ENCODE measurements at places on chromosomes 5 and 9.

DNA sequence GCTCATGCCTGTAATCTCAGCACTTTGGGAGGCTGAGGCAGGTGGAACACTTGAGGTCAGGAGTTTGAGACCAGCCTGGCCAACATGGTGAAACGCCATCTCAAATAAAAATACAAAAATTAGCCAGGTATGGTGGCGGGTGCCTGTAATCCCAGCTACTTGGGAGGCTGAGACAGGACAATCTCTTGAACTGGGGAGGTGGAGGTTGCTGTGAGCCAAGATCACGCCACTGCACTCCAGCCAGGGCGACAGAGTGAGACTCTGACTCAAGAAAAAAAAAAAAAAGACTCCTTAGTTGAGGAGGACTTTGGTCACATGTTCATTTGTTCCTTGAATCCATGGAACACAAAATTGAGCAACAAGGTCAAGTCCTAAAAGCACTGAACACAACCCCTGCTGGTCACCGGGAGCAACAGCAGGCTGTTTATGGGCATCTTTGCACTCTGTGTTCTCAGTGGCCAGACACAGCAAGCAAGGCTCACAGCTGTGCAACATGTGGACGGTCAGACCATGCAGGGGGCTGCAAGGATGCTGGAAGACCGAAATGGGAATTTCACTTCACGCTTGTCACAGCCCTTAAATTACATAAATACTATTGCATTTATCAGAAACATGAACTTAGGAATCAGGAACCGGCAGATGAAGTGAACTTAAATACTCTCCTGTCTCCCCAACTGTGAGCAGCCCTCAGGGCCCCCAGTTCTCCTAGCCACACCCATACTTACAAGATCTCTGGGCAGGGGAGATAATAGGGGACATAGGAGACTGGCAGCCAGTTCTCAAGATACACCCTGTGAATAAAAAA is 2.8 kb downstream of the GBGT1 start:
- no peak for DNase-seq

- DNase-seq, result peak; percentile 54
Measured at GRCh38 chr5:79261897-79262296, 26.0 kb downstream of the JMY start.

DNA sequence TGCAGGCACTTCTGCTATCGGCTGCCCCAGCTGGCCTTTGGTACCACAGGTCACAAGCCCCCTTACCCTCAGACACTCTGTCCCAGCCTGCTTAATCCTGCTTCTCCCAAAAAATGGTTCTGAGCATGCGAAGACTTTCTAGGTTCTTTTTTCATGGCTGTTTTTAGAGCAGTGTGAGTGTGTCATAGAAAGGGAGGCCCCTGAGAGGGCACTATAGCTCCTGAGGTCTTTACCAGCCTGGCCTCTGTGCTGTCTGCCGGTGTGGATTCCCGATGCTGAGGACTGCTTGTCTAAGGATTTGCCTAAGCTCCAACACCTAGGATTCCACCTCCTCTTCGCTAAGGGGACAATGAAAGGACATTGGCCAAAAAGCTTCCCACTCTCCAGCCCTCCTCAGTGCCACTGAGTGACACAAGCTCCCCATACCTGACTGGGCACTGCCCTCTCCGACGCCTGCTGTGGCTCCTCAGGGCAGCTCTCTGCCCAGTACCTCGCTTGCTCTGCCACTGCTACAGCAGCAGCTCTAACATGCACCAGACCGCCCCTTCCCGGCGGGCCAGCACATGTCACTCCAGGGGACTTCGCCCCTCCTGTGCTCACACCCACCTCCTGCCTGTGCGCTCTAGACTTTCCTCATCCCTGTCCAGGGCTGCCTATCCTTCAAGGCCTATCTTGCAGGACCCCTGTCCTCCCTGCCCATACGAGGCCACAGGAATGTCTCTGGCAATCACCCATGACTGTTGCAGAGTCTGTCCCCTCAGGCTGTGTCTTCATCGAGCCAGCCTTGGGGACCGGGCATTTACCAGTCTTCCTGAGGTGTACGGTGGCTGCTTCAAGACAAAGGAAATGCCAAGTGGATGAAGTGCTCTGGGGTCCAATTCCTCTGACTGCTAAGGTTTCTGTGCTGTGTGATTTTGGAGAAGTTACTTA is 21.0 kb downstream of the MACROH2A1 start:
- no peak for DNase-seq

DNA sequence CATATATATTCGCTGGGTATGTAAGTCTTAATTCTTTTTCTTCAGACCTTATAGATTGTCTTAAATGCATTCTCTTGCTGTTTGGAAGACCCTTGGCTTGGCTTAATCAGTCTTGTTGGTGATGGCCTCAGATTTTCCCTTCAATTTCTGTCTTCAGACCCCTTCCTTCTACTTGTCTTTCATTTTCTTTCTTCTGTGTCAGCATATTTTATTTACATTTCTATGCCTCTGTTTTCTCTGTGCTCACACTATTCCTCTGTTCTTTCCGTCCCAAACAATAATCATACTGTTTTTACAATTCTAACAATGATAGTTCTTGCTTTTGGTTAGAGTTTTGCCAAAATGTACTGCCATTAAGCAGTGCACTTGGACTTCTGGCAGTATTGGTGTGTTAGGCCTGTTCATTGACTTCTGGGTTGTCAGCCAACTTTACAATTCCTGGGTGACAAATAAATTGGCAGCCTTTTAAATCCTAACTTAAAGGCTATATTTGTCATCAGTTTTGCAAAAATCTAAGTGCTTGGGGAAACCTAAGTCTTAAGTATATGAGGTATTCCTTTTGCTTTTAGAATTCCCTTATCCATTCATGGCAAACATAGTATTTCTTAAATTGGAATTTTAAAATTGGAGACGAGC is 8.0 kb downstream of the SRFBP1 start:
- no peak for DNase-seq

DNA sequence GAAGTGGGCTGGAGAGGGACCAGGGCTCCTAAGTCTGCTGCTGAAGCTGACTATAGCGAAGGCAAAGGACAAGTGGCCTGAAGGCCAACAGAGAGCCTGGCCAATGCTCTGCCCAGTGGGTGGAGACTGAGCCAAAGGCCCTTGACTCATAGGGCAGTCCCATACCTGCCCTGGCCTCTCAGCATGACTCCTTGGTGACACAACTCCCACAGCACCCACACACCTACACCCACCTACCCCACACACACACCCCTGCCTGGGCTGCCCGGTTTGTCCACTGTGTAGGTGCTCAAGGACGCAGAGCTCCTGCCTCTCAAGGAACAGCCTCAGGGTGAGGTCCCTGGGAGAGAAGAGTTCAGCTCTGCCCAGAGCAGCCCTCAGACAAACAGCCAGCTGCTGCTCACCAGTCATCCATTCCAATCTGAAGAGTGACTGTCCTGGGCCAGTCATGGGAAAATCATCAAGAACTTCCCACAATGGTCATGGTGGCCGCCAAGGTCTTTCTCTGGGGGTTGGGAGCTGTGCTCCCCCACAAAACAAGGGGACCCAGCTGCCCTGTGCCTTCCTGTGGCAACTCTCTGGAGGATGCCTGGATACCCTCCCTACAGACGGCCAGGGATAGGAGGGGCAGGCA is 5.0 kb downstream of the TNIP1 start:
- DNase-seq, result no peak

- no peak for DNase-seq
Measured at GRCh38 chr9:75891771-75892215, 1.3 kb downstream of the PCSK5 start.

DNA sequence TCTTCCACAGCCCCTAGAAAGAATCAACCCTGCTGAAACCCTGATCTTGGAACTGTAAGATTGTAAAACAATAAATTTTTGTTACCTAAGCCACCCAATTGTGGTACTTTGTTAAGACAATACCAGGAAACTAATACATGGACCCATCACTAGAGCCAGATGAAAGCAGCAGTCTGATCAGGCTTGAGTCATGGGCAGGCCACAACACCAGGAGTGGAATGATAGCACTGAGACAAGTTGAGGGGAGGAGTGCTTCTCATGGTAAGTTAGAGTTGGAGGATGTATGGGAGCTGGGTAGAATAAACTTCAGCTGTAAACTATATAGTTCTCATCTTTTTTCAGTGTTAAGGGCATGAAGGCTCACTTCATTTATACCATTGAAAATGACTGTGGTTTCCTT is 164.4 kb upstream of the OR13F1 start:
- no peak for DNase-seq

DNA sequence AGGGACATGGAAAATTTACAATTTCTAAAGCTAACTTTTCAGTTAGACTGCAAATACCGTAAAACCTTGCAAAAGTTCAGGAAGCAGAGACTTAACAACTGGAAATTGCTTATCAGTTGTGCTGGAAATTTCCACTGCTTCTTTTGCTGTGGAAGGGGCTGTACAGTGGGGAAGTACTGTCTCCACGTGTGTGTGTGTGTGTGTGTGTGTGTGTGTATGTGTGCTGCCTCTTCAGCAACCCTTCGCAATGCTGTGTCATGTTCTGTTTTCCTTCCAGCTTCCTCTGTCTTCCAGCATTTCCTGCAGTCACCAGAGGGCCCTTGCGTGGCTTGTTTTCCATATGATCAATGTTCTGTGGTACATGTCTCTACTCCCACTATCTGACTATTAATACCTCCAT is 87.5 kb upstream of the RANBP3L start:
- DNase-seq, result no peak

DNA sequence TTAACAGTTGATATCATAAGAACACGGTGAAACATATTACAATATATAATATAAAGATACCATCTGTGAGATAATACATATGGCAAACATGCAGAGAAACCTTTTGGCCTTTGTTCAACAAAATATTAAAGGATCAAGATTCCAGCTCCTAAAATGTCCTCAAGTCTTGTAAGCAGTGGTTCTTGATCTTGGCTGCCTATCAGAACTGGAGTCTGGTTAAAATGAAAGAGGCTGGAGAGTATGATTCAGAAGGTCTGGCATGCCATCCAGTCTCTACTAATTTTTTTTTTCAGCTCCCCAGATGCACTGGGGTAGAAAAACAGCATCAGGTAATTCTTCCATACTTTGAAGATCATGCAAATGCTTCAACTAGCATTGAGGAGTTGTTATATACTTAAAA is 83.2 kb downstream of the TNC start:
- DNase-seq, result no peak

All from Jurkat, Clone E6-1 (cell line).